ENCODE measurements at places on chromosomes 12 and 14.

- DNase-seq: peak; percentile 88
Measured at GRCh38 chr12:49866859-49867569, 24.1 kb upstream of the BCDIN3D start.

DNA sequence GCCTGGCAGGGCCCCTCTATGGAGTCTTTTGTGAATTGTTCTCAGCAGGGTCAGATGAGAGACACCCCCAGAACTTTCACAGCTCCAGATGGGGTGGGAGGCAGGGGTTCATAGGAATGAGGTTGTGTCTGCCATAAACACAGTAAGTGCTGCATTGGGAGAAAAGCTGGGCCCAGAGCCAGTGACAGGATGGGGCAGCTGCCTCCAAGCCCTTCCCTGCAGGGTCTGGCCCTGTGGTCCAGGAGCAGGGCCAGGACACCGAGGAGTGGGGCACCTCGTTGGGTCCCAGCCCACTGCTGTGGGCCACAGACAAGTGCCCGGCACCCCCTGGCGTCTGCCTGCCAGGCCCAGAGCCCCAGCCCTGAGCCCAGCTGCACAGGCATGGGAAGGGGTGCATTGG lies 13.3 kb downstream of the INF2 start:
- DNase-seq: no peak

DNA sequence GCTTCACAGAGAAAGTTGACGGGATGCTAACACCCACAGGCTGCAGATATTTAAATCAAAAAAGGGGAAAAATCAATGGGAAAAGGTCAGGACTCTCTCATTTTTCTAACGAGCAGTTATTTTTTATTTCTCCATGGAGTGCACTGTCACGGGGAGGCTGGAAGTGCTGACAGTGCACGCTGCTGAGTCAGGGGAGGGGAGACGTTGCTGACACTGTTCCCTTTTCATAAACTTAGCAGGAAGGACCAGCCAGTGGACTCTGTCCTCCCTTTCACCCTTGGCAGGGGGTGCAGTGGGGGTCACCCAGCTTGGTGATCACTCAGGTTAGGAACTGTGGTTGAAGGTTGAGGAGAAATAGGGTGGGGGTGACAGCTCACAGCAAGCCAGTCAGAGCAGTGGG lies 65.6 kb upstream of the FUT8 start:
- peak; percentile 26 for DNase-seq

DNA sequence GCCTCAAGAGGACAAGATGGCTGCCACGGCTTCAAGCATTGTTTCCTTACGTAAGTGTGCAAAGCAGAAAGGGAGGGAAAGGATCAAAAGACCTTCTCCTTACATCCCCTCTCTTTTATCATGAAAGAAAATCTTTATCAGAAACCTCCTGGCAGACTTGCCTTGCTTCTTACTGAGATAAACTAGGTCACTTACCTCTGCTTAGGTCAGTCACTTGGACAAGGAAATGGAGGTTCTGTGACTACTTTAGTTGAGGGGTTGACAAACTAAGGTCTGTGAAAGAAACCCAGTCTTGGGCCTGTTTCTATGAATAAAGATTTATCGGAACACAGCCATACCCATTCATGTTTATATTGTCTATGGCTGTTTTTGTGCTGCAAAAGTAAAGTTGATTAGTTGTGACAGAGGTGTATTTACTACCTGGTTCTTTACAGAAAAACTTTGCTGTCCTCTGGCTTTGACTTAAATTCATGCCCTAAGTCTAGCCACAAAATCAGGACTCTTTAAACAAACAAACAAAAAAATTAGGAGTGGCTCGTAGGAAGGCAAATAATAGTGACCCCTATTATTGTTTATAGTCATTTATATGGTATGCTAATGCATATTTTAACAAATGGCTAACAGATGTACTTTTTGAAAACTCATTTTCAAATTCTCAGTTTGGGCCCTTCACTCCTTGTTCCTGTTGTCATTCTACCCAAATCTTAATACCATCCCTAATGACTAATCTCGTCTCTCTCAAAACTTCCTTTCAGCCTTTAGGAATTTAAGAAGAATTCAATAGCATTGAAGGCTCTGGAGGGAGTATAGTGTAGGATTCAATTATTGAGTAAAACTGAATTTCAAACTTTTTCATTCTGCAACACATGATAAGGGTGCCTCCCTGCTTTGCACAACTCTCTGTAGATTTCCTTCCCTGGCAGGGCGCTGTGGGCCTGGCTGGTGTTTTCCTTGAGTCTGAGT lies 42.0 kb upstream of the ATP2B1 start:
- no peak for DNase-seq

DNA sequence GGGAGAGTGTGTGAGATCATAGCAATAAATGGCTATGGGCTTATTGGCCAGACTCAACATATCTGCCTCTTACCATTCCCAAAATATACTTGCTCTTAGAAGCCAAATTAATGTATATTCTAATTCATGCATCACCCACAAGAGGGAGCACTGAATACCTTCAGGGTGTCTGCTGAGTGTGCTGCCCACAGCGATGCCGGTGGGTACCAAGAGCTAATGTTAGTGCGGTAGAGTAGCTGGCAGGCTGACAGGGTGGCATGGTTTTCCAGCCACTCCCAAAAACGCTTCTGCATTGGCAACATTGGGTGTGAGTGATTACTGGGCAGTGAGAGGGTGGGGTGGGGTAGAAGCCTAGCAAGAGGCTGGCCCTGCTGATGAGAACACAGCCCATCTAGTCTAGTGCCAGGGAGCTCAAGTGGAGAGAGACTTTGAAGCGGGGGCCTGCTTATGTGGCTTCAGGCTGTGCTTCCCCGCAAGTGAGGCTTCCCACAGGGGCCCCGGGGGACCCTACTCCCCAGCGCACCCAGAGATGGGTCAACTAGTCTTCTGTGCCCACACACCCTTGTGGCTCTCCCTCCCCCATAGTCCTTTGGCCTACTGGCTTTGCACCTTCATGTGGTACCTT lies 9.2 kb upstream of the PLEKHD1 start:
- DNase-seq: no peak

- DNase-seq: no peak
Measured at GRCh38 chr12:55706568-55707218, 1.0 kb downstream of the ITGA7 start.

GRCh38 chr14:88234442-88234841 lies 88.6 kb downstream of the KCNK10 start:
- DNase-seq: no peak

GRCh38 chr12:26777236-26777635 lies 55.8 kb downstream of the ITPR2 start:
- DNase-seq: no peak

DNA sequence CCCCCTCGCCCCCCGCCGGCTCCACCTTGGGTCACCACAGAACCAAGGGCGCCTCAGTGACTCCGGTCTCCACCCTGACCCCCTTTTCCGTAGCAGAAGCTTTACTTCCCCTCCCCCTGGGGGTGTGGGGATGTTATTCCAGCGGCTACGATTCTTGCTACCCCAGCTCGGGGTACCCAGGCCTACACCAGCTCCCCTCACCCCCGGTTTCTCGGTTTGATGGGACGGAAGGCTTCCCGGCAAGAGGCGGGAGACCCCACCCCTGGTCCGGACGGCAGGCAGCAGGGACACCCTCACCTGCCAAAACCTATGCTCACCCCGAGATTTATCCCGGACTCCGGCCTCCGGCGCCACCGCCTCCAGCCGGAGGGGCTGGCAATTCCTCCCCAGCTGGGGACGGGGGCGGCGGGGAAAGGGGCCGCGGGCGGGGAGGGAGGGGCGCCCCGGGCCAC lies 619 bp downstream of the RAB15 start:
- no peak for DNase-seq

GRCh38 chr14:61752626-61753025 lies 9.6 kb upstream of the SNAPC1 start:
- no peak for DNase-seq

DNA sequence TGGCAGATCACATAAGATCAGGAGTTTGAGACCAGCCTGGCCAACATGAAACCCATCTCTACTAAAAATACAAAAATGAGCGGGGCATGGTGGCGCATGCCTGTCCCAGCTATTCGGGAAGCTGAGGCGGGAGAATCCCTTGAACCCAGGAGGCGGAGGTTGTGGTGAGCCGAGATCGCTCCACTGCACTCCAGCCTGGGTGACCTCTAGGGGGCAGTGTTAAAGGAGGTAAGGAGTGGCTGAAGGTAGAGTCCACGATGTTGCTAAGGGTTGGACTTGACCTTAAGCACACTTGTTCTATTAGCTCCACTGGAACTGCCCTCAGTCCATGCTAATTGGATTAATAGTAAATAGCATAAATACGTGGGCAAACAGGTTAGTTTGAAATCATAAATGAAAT lies 62.4 kb upstream of the PSMC1 start:
- DNase-seq: no peak

- no peak for DNase-seq
Measured at GRCh38 chr12:98229540-98229924, 285.9 kb upstream of the TMPO start.

DNA sequence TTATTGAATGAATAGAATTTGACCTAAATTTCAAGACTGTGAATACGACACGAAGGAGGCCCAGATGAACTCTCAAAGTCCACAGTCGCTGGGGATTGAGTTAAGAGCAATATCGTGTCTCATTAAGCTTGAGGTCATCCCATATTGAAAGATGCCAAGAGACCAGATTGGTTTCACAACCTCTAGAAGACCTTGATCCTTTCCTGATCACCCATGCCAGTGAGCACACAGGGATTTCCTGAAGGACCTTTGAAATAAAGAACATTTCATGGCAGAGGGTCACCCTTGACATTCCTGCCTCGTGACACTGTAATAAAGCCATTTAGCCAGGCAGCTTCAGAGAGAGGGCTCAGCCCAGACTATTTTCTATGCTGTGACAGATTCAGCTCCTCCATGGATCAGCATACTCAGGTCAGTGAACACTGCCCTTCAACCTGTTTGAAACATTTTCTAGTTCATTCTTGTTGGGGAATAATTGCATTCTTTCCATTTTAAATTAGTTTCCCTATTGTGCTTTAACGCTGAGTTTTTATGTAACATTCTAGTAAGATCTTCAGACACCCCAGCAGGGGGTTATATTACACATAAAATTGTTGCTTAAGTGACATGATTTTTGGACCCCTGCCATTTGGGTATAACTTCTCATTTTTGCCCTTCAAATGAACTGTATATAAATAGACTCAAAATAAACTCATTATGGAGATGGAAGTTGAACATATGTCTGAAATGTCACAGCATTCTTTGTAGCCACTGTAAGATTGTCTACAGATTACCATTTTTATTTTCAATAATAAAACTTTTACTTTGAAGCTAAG lies 213.2 kb downstream of the C12orf50 start:
- no peak for DNase-seq

- DNase-seq: no peak
Measured at GRCh38 chr12:57770734-57771133, 1.2 kb downstream of the METTL1 start.

DNA sequence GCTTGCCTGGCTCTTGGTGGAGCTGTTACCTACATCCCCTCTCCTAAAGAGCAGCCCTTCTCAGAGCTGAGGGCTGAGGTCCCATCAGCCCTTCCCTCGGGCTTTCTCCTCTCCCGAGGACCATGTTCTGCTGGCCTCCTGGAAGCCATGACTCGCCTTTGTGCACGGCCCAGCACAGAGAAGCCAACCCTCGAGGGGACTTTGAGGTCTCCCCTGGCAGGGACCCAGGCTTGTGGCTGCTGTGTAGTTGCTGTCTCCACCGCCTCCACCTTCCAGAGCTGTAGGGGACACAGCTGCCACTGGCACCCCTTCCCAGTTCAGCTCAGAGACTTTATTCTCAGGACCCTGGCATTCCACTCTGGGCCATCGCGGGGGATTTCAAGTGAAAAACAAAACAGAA lies 22.9 kb upstream of the CCND2 start:
- DNase-seq: no peak

DNA sequence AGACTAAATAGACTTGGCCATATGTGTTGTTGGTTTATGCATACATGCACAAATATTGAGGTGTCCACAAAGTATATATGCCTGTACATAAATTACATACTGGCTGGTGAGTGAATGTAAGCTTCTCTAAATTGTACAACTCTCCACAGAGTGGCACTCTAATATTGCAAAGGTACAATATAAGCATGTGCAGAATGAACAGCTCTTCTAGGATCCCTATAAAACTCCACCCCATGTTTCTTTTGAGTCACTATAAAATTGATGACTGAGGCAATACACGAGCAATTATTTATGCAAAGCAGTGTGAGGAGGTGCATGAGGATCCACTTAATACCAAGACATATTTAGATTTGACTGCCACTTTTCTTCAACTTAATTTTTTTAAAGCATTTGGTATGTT lies 172.2 kb downstream of the NAV3 start:
- DNase-seq: no peak

DNA sequence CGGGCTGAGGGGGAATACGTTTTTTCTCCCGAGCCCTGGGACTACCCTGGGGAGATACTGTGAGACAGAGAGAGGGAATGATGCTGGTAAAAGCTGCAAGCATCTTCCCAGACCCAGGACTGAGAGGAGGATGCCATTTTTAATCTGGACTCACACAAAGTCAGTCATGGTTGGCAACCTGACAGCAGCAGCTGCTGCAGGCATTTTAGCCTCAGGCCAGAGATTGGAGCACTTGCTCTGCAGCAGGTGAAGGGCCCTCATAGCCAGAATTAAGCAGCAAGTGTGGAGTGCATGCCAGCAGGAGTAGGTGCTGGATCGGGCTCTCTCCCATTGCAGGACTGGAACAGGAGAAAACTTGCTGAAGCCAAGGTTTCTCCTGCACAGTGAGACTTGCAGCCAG lies 361.1 kb upstream of the CLEC14A start:
- DNase-seq: no peak

- peak; percentile 65 for DNase-seq
Measured at GRCh38 chr12:57242691-57243454, 8.1 kb downstream of the STAC3 start.

GRCh38 chr14:54805445-54806322 lies 96.9 kb downstream of the GCH1 start:
- peak; percentile 89 for DNase-seq

DNA sequence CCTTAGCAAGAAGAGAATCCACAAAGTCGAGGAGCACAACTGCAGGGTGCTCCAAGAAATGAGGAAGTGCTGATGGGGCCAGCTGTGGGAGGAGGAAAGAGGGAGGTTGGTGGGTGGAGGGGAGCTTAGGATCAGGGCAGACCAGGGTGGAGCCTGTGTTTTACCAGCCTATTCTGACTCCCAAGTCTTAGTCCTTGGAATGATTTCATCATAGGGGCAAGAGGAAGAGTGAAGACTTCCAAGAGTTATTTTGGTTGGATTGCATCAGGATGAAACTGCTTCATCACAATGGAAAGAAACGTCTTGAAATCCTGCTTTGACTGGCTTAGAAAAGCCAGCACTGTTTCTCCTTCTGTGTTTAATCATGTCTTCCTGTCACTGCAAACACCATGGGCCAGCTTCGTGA lies 194.0 kb downstream of the DPF3 start:
- no peak for DNase-seq

- no peak for DNase-seq
Measured at GRCh38 chr12:88896958-88897357, 316.7 kb upstream of the KITLG start.

- DNase-seq: no peak
Measured at GRCh38 chr12:108857158-108857407, 300 bp downstream of the SSH1 start.

- no peak for DNase-seq
Measured at GRCh38 chr12:117328556-117329100, 32.8 kb downstream of the NOS1 start.

All from testis (tissue), 5 donors.